Stimulated activated CD8-positive, alpha-beta memory T cell treated with anti-CD3 and anti-CD28 coated beads, Interleukin-4, amount 100 ng/mL, for 1 hour (primary cell): ENCODE measurements at places on chromosomes 5 and 9.

- DNase-seq: no peak
These were observed 1049.0 kb downstream of the PTPRD start for GRCh38 chr9:9563817-9564216.

GRCh38 chr5:133680830-133681565, 68.7 kb upstream of the FSTL4 start:
- DNase-seq: no peak

DNA sequence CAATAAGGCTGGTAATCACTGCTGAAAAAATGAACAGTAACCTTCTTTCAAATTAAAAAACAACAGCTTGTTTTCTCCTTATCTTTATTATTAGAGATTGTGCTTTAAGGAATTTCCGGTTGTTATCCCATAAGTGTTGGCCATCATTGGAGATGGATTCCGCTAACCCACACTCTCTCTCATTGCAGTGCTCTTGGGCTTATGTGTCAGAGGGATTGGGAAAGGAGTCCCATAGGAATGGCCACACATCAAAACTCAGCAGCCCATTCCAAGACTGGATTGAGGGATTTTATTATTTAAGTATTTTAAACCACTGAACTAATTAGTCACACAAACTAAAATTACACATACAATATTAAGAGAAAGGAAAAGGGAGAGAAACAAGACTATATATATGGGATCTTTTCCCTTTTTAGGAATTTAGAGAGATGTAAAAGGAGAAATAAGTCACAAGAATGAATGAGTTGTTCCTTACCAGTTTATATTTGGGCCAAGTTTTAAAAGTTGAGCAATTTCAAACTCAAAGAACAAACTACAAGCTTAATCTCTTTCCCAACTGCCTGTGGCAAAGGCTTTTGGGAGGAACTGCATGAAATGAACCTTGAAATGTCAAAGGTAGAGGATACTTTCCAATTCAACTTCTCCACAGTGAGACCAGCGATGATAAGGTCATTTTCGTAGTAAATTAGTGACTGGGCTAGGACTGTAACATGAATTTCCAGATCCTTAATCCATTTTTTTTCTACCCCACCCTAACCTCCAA, 2.4 kb downstream of the SPINK6 start:
- DNase-seq: no peak

- no peak for DNase-seq
These were observed 25.5 kb downstream of the AGTPBP1 start for GRCh38 chr9:85716031-85716877.

GRCh38 chr5:177100714-177101121, 14.0 kb downstream of the FGFR4 start:
- no peak for DNase-seq

DNA sequence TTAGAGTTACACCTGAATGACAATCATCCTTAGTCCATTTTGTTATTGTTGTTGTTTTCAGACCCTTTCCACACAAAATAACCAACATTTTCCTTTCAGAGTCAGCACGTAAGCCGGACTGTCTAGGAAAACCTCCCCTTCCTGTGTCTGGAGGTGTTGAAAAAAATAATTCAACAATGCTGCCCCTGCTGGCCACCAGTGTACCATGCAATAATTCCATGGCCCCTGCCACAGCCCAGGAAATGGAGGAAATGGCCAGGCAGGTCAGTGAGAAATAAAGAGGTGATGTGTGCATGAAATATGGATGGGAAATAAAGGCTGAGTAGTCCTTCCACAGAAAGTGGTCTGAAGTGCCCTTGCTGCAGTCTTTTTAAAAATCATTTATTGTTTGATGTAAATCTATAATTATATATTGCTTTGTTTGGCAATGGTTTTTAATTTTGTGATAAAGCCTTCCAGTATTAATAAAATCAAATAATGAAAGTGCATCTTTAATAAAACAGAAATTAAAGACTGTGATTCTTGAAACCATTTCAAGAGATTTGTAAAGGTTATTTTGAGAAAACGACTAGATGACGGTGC, 152.8 kb upstream of the PAPPA start:
- DNase-seq: no peak

- DNase-seq: no peak
These were observed 165.9 kb upstream of the SMIM23 start for GRCh38 chr5:171619744-171620143.
